CD4-positive, alpha-beta T cell treated with Interleukin-15 for 1 hour (primary cell): ENCODE measurements at places on chromosomes 12 and 14.

GRCh38 chr12:64639466-64639865 lies 29.2 kb downstream of the RASSF3 start:
- DNase-seq: no peak

DNA sequence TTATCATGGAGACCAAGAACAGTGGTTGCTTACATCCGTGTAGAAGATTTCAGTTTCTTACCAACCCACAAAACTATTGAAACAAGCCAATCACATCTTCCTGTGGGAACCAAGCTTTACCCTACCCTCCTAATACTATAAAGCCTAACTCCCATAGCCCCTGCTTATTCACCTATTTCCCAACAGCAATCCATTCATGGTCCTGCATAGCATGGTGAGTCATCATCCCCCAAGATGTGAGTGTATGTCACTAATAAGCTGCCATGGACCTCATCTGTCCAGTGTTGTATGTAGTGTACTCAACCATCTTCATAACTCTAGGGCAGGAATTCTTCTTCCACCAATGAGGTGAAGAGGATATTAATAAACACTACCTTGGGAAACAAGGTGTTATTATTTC lies 1620.4 kb upstream of the FLRT2 start:
- no peak for DNase-seq

DNA sequence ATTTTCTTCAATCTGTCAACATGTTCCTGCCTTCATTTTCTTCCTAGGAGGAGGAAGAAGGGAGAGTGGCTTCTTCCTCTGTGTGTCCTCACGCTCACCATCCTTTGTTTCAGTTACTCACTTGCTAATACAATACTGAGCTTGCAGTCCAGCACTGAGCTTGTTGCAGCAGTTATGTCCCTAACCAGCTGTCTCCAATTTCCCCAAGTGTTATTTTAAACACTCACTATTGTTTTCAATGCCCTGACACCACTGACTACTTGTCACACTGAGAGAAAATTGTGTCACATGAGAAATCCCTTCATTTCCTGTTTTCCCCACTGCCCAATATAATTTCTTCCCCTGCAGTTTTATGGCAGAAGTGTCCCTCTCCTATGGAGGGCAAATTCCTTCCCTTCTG lies 53.4 kb downstream of the HSD17B6 start:
- no peak for DNase-seq

DNA sequence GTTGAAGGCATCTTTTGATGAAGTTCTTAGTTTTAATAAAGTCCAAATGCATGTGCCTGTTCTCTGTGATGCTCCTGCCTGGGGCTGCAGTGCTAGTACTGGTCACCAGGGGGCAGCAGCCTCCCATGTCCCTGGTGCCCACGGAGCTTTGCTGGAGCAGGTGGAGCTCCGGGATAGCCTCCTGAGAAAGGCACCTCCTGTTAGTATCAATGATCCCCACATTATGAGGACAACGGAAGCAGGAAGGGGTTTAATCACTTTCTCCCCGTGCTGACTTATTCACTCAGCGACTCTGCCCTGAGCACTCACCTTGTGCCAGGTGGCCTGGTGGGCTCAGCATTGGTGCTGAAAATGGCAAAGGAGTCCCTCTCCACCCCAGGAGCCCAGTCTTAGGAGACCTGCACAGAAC lies 123.0 kb upstream of the PZP start:
- DNase-seq: peak; percentile 63

GRCh38 chr12:132327336-132328171 lies 1.8 kb downstream of the GALNT9 start:
- DNase-seq: no peak

DNA sequence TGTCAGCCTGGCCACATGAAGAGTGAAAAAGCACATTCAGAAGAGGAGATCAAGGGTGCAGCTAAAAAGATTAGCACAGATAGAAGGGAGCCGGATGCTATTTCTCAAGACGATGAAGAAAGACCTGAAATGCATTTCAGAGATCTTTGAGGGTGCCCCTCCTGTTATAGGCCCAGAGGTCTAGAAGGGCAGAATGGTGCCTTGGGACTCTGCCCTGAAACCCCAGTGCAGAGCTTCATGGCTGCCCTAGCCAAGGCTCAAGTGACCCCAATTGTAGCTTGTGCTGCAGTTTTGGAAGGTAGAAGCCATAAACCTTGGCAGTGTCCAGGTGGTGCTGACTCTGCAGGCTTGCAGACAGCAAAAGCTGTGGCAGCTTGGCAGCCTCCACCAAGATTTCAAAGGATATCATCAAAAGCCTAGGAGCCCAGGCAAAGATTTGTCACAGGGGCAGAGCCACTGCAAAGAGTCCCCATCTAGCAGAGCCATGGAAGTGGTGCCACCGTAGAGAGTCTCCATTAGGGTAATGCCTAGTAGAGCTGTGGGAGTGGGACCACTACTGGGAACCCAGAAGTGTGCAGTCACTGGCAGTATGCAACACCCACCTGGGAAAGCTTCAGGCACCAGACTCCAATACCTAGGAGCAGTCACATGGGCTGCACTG lies 6.4 kb downstream of the LACRT start:
- DNase-seq: no peak
